Stimulated activated CD8-positive, alpha-beta memory T cell treated with anti-CD3 and anti-CD28 coated beads, Interleukin-2, amount 100 ng/mL, for 1 hour (primary cell): ENCODE measurements at places on chromosomes 4 and X.

- DNase-seq, result no peak
These were observed 39.3 kb upstream of the LPAR4 start for GRCh38 chrX:78708262-78708661.

GRCh38 chr4:79197275-79198009 lies 128.4 kb downstream of the NAA11 start:
- no peak for DNase-seq

GRCh38 chrX:6460893-6461490 lies 73.9 kb downstream of the VCX3A start:
- no peak for DNase-seq

- no peak for DNase-seq
These were observed 5.2 kb downstream of the HS3ST1 start for GRCh38 chr4:11423465-11423864.

DNA sequence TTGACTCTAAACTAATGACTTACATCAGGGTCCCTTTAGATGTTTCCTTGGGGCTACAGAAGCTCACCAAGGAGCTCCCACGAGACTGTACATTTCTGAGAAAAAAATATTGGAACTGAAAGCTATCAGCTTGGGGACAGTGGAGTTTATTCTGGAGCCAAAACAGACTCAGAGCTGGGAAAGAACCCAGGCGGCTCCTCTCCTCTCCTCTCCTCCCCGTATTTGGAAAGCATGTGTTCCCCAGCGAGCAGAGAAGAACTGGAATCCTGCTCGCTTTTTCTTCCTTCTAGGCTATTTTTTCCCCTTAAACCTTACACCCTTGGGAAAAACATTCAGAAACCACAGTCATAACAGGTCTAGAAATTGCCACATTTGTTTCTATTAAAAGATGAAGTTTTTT lies 4.3 kb upstream of the MAP7D3 start:
- DNase-seq, result no peak

GRCh38 chrX:48648336-48648751 lies 35.3 kb upstream of the WAS start:
- peak; percentile 6 for DNase-seq

GRCh38 chr4:184548648-184549341 lies 74.4 kb upstream of the IRF2 start:
- DNase-seq, result no peak

DNA sequence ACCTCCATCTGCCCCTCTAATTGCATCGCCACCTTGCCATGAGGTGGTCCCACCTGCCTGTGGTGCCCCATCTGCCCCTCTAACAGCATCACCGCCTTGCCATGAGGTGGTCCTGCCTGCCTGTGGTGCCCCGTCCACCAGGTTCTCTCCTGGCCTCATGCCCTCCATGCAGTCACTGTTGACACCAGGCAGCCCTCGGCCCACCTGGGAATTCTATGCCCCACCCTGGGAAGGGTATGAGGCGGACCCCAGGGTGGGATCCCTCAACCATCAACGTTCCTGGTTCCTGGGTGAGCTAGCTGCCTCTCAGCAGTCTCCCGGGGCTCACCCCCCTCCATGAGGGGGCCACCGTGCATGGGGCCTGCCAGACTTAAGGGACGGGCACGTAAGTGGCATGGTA lies 38.9 kb downstream of the ACOX3 start:
- DNase-seq, result no peak

GRCh38 chr4:96786306-96786705 lies 946.4 kb downstream of the PDHA2 start:
- no peak for DNase-seq

GRCh38 chr4:139297001-139297410 lies 4.3 kb upstream of the NAA15 start:
- no peak for DNase-seq

DNA sequence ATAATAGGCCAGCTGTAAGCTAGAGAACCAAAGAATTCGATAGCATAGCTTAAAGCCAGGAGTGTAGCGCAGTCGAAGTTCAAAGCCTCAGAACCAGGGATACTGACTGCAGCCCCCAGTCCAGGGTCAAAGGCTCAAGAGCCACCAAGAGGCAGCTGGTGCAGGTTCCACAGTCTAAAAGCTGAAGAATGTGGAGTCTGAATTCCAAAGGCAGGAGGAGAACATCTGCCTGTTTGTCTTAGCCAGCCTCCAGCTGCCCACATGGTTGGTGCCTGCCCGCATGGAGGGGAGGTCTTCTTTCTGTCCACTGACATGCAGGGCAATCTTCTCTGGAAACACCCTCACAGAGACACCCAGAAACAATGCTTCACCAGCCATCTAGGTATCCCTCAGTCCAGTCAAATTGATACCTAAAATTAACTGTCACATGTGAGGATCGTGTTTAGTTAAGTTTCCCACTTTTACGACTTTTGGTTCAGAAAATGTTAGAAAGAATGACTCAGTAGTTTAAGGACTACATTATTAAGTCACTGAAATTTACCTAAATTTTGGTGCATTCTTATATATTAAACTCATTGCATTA lies 52.8 kb upstream of the RHOH start:
- DNase-seq, result no peak

- no peak for DNase-seq
These were observed 30.6 kb upstream of the GC start for GRCh38 chr4:71814433-71814832.

DNA sequence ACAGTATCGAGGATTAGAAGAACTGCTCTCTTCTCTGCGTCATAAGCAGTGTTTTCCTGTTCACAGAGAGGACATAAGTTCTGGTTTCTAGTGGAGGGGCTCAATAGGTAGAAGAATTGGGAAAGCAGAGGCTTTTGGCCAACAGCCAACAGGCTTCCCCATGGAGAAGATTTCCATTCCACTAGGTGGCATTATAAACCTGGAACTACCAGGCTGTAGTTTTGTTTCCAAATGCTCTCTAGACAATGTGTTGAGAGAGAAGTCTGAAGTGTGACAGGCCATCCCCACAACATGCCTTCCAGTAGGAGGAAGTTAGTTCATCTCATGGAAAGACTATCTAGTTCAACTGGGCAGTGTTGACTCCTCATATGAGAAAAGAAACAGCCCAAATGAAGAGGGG lies 63.8 kb upstream of the ANXA10 start:
- DNase-seq, result no peak

- no peak for DNase-seq
These were observed 508.4 kb upstream of the GALNT7 start for GRCh38 chr4:172660251-172660650.

DNA sequence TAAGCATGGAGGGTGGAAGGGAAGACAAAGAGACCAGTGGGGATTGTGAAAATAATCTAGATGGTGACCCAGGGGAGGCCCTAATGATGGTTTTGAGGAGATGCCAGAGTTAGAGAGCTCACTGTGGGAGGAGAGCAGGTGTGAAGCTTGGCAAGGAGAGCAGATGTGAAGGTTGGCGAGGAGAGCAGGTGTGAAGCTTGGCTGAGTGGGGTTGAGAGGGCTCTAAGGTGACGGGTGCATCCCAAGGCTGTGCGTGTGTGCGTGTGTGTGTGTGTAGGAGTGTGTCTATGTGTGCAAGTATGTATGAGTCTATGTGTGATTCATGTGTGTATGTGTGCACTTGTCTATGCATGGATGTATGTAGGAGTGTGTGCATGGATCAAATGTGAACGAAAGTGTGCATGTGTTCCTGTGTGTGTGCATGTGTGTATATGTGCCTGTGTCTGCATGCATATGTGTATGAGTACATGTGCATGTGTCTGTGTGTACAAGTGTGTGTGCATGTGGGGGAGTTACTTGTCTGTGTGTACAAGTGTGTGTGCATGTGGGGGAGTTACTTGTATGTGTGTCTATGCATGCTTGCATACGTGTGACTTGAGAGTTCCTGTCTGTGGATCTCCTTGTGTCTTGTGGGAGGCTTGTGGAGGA lies 72.0 kb downstream of the EVC start:
- DNase-seq, result no peak

DNA sequence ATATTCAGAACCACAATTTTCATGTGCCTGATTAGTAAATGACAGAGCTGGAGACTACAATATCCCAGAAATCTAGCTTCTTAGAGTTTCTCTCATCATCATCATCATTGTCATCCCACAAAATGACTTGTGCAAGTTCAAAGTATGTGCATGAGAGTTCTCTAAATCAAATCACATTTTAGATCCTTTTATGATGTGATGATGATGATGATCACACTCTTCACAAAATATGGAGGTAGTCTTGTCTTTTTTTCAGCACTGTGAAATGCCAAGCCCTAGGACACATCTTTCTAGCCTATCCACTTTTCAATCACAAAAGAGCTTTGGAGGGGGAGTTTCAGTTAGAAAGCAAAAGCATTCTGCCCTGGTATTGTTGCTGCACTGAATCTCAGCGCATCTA lies 7.4 kb downstream of the MBNL3 start:
- no peak for DNase-seq

- no peak for DNase-seq
These were observed 18.2 kb downstream of the MRPL1 start for GRCh38 chr4:77880784-77881183.

DNA sequence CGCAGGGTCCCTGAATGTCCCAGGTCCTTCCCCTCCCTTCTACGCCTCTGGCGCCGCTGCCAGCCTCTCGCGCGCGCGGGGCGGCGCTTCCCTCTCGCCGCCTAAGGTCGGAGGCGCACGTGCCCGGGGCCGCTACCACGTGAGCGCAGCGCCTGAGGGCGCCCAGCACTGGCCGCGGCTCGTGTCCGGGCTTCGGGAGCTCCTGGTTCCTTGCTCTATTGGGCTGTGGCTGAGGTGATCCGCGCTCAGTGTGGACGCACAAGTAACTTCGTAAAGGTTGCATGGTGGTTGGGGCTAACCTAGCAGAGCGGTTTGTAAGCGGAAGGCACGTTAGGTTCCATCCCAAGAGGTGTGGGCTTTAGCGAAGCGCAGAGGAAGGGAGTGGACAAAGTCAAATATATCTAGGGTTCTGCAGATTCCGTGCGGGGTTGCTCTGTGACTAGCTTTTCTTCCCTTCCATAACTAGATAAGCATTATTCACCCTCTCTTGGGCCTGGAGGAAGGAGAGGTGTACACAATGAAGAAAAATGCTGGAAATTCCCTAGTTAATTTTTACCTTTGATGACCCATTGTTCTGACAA lies 1.8 kb downstream of the TLL1 start:
- no peak for DNase-seq

DNA sequence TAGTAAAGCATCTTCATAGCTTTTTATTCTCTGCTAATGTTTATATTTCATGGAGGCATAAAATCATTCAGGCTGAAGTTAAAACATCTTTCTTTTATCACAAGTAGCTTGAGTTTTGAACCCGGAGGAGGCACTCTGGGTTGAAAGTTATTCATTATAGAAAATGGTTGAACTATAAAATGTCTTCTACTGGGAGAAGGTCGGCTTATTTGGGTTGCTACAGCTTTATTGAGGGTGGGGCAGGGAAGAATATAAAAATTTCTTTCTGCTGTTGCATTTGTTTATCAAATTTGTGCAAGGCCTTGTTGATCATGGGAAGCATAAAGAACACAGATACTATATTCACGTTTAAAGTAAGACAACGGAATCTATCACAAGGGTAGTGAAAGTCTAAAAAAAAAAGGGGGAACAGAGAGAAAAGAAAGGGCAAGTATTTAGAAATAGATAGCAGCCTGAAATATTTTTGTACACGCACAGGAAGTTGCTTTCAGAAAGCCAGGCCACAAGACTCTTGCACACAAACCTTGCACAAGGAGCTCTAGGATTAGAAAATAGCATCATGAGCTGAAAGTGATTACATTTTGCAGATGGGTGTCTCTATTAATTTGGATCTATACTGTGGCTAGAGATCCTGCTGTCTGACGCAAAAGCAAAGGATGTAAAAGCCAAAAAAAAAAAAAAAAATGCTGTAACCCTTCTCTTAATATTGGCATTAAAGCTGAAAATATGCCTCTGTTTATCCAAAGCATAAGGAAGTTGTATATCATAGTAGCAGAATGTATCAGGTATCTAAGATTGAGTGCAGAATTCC lies 37.2 kb upstream of the FAM9C start:
- DNase-seq, result no peak

DNA sequence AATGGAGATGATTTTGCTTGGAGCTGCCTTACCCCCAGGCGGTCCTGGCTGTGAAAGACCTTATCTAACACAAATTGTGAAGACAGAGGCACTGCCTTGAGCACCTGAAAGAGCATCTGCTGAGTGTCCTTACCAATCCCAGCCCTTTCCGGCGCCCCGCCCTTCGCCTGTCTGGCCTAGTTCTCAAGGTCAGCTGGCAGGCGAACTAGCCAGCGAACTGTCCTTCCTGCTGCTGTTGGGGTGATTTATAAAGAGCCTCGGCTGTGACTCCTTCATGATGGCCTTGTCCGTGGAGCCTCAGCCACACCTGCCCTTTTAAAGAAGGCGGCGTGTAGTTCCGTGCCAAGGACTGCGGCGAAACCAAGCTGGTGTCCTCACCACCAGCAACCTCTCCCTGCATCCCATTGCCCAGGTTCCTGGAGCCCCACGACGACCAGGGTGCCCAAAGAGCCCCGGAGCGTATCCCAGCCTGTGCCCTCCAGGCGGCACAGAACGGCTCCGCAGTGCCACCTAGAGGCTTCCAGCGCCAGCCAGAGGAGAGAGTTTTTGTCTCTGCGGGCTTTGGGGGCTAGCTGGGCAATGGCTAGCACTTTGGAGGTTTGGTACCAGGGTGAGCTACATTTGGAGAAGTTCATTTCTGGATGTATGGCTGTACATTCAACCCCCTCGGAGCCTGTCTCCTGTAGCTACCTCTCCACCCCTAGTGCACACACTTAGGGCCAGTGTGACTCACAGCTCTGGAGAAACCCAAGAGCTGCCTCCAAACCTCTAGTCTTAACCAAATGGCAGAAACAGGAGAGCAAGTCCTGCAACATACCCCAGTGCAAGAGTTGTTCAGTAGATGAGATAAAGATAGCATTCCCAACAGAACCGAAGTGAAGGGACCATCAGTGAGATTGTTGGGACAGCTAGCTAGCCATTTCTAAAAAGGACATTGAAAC lies 36.8 kb upstream of the VMA21 start:
- DNase-seq, result peak; percentile 6

- no peak for DNase-seq
These were observed 45.5 kb upstream of the FAM241A start for GRCh38 chr4:112099701-112100297.

GRCh38 chrX:150899191-150899757 lies 806 bp upstream of the CD99L2 start:
- no peak for DNase-seq

GRCh38 chr4:100169491-100170485 lies 20.5 kb downstream of the DDIT4L start:
- no peak for DNase-seq

DNA sequence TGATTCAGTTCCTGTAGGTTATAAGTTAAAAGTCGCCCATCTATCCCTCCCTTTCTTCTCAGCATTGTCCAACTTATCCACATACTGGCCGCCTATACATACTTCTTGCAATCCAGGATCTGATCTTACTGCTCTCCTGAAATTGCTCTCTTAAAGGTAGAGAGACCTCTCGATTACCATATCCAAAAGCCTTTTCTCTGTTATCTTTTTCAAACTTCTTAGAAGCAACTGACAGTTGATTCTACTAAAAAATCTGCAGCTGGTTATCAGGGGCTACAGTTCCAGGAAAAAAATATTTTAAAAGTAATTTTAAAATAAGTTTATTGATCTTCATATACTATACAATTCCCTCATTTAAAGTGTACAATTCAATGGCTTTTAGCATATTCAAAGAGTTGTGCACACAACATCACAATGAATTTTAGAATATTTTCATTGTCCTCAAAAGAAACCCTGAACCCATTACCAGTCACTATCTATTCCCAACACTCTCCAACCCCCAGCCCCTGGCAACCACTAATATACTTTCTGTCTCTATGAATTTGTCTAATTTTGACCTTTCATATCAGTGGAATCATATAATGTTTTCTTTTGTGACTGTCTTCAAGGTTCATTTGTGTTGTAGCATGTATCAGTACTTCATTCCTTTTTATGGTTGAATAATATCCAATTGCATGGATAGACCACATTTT lies 102.0 kb downstream of the HDAC8 start:
- no peak for DNase-seq

GRCh38 chr4:36260731-36261130 lies 16.4 kb upstream of the ARAP2 start:
- DNase-seq, result no peak
